D721Med (cell line): ENCODE measurements at places on chromosomes 1 and 21.

DNA sequence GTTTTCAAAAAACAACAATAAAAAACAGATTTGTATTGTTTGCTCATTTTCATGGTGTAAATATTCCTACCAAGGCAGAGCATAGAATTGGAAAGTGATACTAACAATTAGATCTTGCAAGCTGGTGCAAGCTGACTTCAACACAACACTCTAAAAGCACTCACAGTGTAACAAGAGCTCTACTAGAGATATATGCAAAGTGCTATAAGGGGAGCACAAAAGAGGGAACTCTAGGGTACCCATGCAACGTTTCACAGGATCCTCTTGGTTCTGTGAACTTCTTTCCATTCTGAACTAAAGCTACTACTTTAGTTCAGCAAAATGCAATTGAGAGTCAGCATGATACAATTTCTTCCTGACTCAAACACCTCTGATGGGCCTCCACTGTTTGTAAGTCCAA, 78.3 kb downstream of the ATP1B1 start:
- DNase-seq = no peak

GRCh38 chr1:246730839-246731238, 6.6 kb downstream of the SCCPDH start:
- no peak for DNase-seq

DNA sequence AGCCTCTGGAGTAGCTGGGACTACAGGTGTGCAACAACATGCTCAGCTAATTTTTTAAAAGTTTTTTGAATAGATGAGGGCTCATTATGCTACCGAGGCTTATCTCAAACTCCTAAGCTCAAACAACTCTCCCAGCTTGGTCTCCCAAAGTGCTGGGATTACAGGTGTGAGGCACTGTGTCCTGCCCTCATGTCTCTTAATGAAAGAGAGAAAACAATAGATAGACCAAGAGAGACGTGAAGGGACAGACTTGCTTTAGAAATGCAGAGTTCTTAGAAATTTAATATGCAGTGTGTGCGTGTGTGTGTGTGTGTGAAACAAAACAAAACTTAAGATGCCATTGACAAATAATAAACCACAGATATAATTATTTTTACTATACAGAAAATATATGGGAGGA, 105.2 kb downstream of the ST3GAL3 start:
- DNase-seq = no peak

DNA sequence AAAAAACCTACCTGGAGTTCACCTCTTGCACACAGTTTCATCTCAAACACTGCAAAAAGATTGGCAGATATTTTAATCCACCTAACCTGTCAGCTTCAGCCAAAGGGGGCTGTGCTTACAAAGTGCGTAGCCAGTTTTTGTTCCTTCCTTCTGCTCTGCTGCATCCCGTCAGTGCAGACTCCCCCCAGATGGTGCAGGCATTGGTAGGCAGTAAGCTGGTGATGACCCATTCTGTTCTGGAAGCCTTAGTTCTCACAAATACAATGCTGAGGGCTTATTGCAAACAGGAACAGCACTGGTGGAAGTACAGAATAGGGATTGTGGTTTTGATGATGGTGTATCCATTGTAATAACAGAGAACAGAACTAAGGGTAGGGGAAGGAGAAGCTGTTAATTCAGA, 239.5 kb downstream of the RYR2 start:
- DNase-seq = no peak

- peak; percentile 76 for DNase-seq
Measured at GRCh38 chr1:156445789-156446263, 54.7 kb downstream of the MEF2D start.

DNA sequence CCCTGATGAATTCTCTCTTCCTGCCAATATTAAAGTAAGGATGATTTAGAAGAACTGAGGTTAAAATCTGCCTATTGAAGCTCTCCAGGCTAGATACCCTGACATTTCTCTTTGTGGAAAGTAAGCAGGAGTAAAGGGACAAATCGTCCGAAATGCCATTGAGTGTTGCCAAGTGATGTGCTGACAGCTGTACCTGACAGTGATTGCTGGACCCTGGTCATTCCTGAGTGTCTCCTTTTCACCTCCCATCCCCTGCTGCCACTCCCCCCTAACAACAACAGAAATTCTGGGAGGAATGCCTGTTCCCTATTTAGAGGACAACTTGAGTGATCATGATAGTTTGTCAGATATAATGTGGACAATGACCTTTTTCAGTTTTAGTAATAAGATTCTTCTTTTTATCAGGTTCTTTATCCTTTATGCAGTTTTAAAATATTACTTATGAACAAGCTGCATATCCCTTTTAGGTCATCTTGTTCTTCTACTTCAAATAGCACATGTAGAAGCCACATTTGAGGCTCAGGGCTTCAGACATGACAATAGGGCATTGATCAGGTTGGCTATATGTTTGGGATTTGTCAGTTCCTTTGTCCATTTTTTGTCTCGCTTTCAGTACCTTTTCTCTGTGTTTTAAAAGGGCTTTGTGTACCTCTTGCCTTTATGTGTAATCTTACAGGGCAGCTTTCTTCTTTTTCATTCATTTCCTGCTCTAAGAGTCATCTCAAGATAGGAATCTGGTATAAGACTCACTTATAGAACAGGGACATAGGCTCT, 56.0 kb downstream of the ITSN1 start:
- DNase-seq = no peak

- no peak for DNase-seq
Measured at GRCh38 chr1:154956544-154956941, 644 bp upstream of the PBXIP1 start.

GRCh38 chr1:18960409-18960808, 3.9 kb upstream of the IFFO2 start:
- DNase-seq = no peak

DNA sequence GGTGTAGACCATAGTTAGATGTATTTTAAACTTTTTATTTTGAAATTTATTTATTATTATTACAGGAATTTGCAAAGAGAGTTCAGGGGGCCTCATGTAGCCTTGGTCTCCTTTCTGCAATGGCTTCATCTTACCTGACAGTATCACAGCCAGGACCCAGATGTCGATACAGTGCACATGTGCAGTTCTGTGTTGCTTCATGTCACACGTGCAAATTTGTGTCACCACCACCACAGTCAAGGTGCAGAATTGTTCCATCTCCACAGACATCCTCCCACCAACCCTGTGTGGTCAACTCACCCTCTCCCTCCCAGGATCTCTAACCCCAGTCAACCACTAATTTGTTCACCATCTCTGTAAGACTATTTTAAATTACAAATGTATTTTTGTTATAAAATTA, 184.5 kb downstream of the CAMTA1 start:
- no peak for DNase-seq

GRCh38 chr1:160491017-160491416, 32.0 kb downstream of the SLAMF6 start:
- no peak for DNase-seq

GRCh38 chr21:43193651-43194302, 25.0 kb downstream of the CRYAA start:
- DNase-seq = no peak

DNA sequence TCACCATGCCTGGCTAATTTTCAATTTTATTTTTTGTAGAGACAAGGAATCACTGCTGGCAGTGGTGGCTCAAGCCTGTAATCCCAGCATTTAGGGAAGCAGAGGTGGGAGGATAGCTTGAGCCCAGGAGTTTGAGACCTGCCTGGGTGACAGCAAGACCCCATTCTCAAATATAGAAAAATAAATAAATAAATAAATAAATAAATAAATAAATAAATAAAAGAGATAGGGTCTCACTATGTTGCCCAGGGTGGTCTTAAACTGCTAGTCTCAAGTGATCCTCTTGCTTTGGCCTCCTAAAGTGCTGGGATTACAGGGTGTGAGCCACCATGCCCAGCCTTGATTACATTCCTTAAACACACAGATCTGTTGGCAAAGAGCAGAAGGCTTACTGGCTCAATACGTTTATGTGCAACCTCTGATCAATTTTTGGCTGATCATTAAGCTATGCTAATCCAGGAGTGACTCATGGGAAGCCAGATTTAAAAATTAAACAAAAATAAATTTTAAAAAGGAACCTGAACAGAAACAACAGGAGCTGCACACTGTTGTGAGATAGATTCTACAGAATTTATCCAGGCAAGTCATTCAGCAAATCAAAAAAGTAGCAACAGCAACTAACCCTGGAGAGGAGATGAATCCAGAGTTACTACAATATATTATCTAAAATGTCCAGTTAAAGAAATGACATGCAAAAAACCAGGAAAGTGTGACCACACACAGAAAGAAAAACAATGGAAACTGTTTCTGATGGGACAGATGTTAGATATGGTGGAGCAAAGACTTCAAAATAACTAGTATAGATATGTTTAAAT, 79.4 kb downstream of the RPE65 start:
- DNase-seq = no peak

DNA sequence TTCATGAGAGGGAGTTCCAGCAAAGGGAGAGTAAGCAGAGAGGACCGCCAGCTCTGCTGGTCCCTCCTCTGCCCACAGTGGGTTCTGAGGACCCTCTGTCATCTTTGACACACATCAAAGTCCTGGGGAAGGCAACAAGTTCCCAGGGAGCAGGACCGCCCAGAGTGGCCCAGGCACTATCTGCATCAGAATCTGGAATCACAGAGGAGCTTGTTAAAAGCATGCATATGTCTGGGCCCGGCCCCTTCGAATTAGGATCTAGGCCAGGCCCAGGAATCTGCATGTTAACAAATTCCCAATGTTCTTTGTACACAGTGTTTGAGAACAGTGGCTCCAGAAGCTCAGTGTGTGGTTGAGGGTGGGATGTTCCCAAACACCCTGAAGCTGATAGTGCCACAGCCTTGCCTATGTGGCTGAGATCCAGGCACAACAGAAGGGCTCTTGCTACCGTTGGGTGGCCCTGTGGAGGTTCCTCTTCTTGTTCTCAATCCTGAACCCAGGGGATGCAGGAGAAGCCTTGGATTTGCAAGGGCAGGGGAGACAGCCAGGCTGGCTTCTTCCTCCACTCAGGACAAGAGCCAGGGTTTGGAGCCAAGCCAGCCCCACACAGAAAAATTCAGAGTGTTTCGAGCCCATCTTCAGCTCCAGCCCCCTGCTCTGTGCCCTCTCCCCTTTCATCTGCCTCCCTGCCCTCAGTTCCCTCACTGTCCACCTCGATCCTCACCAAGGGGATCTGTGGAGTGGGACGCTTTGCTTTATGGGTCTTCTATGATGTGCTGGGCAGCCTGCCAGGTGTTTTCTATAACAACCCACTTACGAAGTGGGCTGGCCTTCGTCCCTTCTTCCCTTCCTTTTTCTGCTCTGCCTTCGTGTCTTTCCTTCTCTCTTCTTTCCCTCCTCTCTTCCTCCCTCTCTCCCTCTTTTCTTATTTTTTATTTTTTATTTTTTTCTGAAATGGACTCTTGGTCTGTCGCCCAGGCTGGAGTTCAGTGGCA, 129.0 kb upstream of the TMPRSS2 start:
- DNase-seq = no peak

DNA sequence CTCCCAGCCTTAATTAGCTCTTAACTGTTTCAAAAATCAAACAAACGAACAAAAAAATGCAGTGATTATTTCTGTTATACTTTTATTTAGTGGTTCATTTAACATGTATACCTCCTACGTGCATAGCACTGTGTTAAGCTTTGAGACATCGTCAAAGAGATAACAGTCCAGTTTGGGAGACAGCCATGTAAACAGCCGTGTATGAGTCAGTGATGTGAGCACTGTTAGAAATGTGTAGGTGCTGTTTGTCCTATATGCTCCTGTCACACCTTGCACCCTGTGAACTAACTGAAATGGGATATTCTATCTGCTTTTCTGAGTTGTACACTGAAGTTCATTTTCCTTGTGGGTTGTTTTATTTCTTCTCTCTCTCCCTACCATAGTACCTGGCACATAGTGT, 109.7 kb upstream of the CACYBP start:
- no peak for DNase-seq

DNA sequence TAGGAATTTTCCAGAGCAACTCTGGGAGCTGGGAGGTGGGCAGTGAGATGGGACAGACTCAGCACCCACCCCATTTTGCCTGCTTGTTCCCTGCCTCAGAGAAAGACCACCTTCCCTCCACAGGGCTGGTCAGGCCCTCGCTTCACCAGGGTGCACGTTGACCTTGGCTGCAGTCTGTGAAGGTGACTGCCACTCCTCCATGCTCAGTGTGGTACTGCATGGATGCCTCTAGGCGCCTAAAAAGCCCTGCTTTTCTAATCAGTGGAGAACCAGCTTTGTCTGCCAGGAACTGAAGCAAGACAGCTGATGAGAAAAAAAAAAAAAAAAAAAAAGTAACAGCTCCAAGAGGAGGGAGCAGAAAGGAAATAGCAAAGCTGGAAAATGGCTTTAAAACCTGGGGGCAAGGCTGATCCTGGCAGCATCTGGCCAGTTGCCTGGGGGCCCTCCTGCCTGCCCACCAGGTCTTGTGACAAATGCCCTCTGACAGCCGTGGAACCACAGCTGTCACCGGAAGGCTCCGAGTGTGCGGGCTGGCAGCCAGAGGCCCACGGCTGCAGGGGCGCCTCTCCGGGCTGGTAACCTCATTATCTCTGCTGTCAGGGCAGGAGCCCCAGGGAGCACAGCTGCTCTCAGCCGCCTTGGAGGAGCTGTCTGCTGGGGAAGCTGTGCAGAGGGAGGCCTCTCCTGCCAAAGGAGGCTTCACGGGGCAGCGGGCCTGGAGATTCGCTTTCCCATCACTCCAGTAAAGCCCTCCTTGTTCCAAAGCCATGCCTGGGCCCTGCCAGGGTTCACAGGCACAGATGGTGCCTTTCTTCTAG, 13.7 kb downstream of the KIAA1614 start:
- DNase-seq = no peak

DNA sequence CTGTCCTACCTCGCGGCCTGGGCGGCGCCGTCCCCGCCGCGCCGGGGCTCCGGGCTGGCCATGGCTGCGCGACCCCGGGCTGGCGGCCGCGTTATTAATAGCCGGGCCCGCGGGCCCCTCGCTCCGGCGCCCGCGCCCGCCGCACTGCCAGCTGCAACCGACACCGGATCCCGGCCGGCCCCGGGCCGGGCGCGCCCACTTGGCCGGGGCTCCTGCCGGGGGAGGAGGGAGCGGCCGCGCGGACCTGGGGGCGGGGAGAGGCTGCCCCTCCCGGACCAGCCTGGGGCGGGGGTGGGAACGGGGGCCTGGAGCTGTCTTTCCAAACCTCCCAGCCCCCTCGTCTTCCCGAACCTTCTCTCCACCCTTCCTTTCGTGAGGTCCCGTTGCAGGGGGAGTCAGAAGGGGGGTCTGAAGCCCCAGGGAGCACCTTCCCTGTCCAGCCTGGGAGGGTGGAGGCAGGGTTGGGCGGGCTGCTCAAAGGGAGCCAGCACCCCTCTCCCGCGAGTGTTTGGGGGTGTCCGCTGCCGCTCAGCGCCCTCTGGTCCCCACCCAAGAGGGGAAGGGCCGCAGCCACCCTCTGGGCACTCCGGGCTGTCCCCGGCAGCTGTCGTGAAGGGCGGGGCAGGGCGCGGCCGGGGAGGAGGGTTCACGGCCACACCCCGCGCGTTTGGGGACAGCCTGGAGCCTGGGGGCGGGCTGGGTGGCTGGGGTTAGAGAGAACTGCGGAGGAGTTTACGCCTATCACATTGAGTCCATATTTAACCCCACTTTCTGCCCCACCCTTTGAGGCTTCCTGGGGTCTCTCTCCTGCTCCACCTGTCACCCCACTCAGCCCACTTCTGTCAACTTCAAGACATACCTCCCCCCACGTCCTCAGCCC, at the start of gene SYNC:
Gene SYNC (minus strand): TSS at position 172 of the 880 bp plus-strand sequence. CDS start 110 bp downstream, at position 62.
- DNase-seq = no peak
